CD4-positive, alpha-beta memory T cell (primary cell): ENCODE measurements at places on chromosomes 12 and 14. TPM values are rescaled to one million over a fixed set of nuclear protein-coding genes. Genes with fewer than 3 reads are reported as not detected.

The KRT6C gene
- not detected for total RNA-seq

The HOXC12 gene
- not detected for total RNA-seq

The NRIP2 gene
- not detected for total RNA-seq

The AQP2 gene
- total RNA-seq = not detected

The TAS2R8 gene
- total RNA-seq = not detected

The OR4K14 gene
- not detected for total RNA-seq

The GALNT16 gene
- not detected for total RNA-seq

The MYF5 gene
- not detected for total RNA-seq

The TRHDE gene
- total RNA-seq = not detected

The SERPINA10 gene
- total RNA-seq = not detected

The GPRC5D gene
- total RNA-seq = not detected

The GLTP gene
- 24.0 TPM for total RNA-seq

The FAM90A1 gene
- total RNA-seq = not detected

The CLEC2A gene
- not detected for total RNA-seq

The ASCL1 gene
- total RNA-seq = not detected

The RIPK3 gene
- 63.0 TPM for total RNA-seq

The DBX2 gene
- total RNA-seq = not detected

The ERH gene
- total RNA-seq = 135 TPM

The ANP32D gene
- not detected for total RNA-seq

The PPM1H gene
- total RNA-seq = 0.14 TPM

The RIMKLB gene
- total RNA-seq = 23.0 TPM

The LRIG3 gene
- total RNA-seq = not detected

The CACNA1C gene
- 0.08 TPM for total RNA-seq

The HOXC13 gene
- not detected for total RNA-seq

The TMEM233 gene
- total RNA-seq = not detected

The OR11H6 gene
- total RNA-seq = not detected

The FSCB gene
- total RNA-seq = not detected

The TRIM9 gene
- 0.55 TPM for total RNA-seq
